Dermis microvascular lymphatic vessel endothelial cell (primary cell): ENCODE measurements at places on chromosomes 6 and 20. TPM values are rescaled to one million over a fixed set of nuclear protein-coding genes. Genes with fewer than 3 reads are reported as not detected.

CTAGE9 gene
- total RNA-seq: not detected in 2 replicates

LAMA4 gene
- total RNA-seq: 497 and 606 TPM in 2 replicates

KIFC1 gene
- 9.9 and 16.7 TPM in 2 replicates for total RNA-seq

MICB gene
- total RNA-seq: 6.8 and 8.3 TPM in 2 replicates

GNRH2 gene
- not detected in 2 replicates for total RNA-seq

RIPOR2 gene
- 0.13 TPM in 2 replicates for total RNA-seq

MYLK4 gene
- 0.39 and 0.51 TPM in 2 replicates for total RNA-seq

WFDC2 gene
- not detected in 2 replicates for total RNA-seq

HLA-DQA1 gene
- not detected in 2 replicates for total RNA-seq

OVOL2 gene
- total RNA-seq: not detected in 2 replicates

DHX16 gene
- total RNA-seq: 30.3 and 36.9 TPM in 2 replicates

MYH7B gene
- under 0.01 TPM in 1 of 2 replicates, not detected in the other for total RNA-seq

MAS1L gene
- not detected in 2 replicates for total RNA-seq

TRDN gene
- not detected in 2 replicates for total RNA-seq

SUPT3H gene
- 2.3 and 3.8 TPM in 2 replicates for total RNA-seq

PPP1R3G gene
- 0.39 and 0.89 TPM in 2 replicates for total RNA-seq

LTA gene
- not detected in 2 replicates for total RNA-seq

AGER gene
- total RNA-seq: 0.38 and 0.39 TPM in 2 replicates

ENPP4 gene
- 1.4 TPM in 2 replicates for total RNA-seq

IL17F gene
- total RNA-seq: not detected in 2 replicates

VSTM2L gene
- not detected in 2 replicates for total RNA-seq

TSBP1 gene
- not detected in 2 replicates for total RNA-seq

MLIP gene
- 1.3 and 2.6 TPM in 2 replicates for total RNA-seq

GRM1 gene
- total RNA-seq: 0.13 TPM in 2 replicates

CCN6 gene
- total RNA-seq: not detected in 2 replicates

LTB gene
- 6.4 and 11.8 TPM in 2 replicates for total RNA-seq

SLC12A5 gene
- 0.13 and 0.51 TPM in 2 replicates for total RNA-seq

FNDC1 gene
- not detected in 2 replicates for total RNA-seq

SOBP gene
- total RNA-seq: 0.26 and 2.5 TPM in 2 replicates

SPATS1 gene
- not detected in 2 replicates for total RNA-seq

MLN gene
- total RNA-seq: not detected in 2 replicates

RUNX2 gene
- not detected in 2 replicates for total RNA-seq

MRPL14 gene
- 52.6 and 57.9 TPM in 2 replicates for total RNA-seq

CUL9 gene
- total RNA-seq: 13.1 and 21.4 TPM in 2 replicates

SLC22A23 gene
- total RNA-seq: 29.4 and 52.6 TPM in 2 replicates

CENPW gene
- 3.5 and 14.4 TPM in 2 replicates for total RNA-seq

ADGRB3 gene
- not detected in 2 replicates for total RNA-seq

ARFGEF3 gene
- total RNA-seq: 1.8 and 2.5 TPM in 2 replicates

NPEPL1 gene
- 17.6 and 31.2 TPM in 2 replicates for total RNA-seq

PPP1R14C gene
- total RNA-seq: not detected in 2 replicates

HCRTR2 gene
- not detected in 2 replicates for total RNA-seq

FOXQ1 gene
- total RNA-seq: not detected in 2 replicates

SLC39A7 gene
- total RNA-seq: 83.1 and 112 TPM in 2 replicates

BTN3A1 gene
- 8.1 and 12.6 TPM in 2 replicates for total RNA-seq

TOP1 gene
- total RNA-seq: 13.1 and 16.1 TPM in 2 replicates

TGIF2 gene
- 17.7 and 29.0 TPM in 2 replicates for total RNA-seq

TMX4 gene
- 16.8 and 18.3 TPM in 2 replicates for total RNA-seq

ENPP3 gene
- 0.51 and 1.4 TPM in 2 replicates for total RNA-seq
